ENCODE measurements at places on chromosomes 7 and 10.

DNA sequence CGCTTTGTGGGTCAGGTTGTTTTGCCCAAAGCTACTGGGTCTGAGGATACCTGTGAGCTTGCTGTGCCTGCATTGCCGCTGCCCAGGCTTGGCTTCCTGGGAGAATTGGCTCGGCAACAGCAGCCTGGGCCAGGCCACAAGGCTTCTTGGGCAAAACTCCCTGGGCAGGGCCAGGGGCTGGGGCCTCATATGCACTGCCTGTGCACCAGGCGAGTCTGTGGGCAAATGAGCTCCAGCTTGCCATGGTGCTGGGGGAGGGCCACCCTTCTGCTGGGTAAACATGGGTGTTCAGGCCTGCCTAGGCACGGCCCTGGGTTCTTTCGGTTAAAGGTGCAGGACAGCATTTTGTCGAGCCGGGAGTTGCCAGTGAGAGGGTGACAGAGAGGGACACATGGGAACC lies 19.4 kb downstream of the ZMIZ1 start:
- no peak for DNase-seq

- DNase-seq = no peak
Measured at GRCh38 chr10:113709221-113709838, 29.6 kb downstream of the CASP7 start.

DNA sequence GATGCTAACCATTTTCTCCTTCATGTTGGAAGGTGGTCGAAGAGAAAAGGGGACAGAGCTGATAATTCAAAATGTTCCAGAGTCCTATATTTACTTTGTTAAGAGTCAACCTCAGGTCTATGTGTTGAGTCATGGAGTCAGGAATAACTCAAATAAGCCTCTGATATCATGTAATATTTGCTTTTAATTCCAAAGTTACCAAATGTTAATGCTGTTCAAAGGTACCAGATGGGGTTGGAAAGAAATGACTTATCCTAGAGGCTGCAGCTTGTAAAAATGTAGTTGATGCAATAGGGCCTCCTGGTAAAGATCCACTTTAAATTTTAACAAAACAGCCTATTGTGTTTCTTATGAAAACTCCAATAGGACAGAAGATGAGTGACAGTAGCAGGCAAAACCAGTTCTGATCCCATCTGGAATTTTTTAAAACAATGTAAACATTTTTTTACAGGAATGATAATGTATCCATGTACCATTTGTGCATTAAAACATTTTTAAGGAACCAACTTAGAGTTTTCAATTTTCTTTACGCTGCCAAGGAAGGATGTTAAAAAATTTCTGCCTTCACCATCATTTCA lies 218.2 kb downstream of the ANK3 start:
- DNase-seq = no peak

DNA sequence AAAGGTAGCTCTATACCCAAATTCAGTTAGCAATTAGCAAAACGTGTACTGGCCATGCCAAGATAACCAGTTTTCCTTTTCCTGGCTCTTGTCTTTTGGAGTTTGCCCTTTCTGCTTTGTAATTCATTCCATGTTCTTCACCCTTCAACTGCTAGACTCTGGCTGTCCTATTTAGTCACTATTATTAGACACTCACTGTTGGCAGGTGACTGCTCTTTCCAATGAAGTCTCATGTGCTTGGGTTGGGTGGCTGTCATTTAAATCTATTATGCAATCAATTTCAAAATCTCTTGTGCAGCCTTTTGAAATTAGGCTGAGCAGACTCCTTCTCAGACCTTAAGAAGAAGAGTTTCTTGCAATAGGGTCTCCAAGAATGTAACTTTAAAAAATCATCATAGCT lies 266.5 kb downstream of the GPR158 start:
- no peak for DNase-seq

GRCh38 chr7:27176524-27176845 lies 2.4 kb upstream of the HOXA10 start:
- no peak for DNase-seq

GRCh38 chr10:35913628-35914027 lies 271.5 kb upstream of the FZD8 start:
- DNase-seq = no peak

DNA sequence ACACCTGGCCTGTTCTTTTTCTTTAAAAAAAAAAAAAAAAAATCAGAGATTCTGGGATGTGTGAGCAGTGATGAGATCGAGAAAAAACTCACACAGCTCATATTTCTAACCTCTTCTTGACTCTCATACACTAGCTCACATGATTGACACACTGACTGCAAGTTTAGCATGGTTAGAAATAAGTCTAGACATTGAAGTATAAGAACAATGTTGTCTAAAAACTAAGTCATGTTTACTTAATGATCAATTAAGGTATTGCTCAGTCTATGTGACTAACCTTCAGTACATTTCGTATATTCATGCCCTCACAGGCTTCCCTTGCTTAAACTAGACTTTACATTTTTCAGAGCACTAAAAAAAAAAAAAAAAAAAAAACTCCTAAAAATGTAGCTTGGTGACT lies 775.1 kb downstream of the GATA3 start:
- no peak for DNase-seq
